ENCODE measurements at places on chromosomes 1 and 21. TPM values are rescaled to one million over a fixed set of nuclear protein-coding genes. Genes with fewer than 3 reads are reported as not detected.

The LRRC53 gene
- not detected for total RNA-seq

GRCh38 chr1:162663589-162664106, 31.4 kb downstream of the DDR2 start:
- H3K4me1 ChIP-seq: no peaks in the 10 kb centered on the region
- H3K27me3 ChIP-seq: peaks cover 12% of the 10 kb centered on the region
- H3K36me3 ChIP-seq: no peaks in the 10 kb centered on the region
- no peak overlapping the region for H3K27ac ChIP-seq

- peaks cover 35% of the 10 kb centered on the region for H3K4me1 ChIP-seq
- DNase-seq: no peak
- H3K27ac ChIP-seq: peak overlapping the region; percentile 99
- H3K27me3 ChIP-seq: peaks cover 2% of the 10 kb centered on the region
- H3K4me3 ChIP-seq: peak overlapping the region; percentile 97
Observed at GRCh38 chr1:85202092-85202863, 1.5 kb upstream of the SYDE2 start.

The ERVH48-1 gene
- 0.30 TPM for total RNA-seq

The MTARC2 gene
- not detected for total RNA-seq

Data from naive thymus-derived CD8-positive, alpha-beta T cell (primary cell).